CD4-positive, alpha-beta memory T cell (primary cell): ENCODE measurements at places on chromosomes 11 and 22.

GRCh38 chr22:23784215-23784732 is 2.5 kb upstream of the SMARCB1 start:
- DNase-seq, result no peak

GRCh38 chr11:59358020-59358419 is 675 bp upstream of the OR5AN1 start:
- no peak for DNase-seq

DNA sequence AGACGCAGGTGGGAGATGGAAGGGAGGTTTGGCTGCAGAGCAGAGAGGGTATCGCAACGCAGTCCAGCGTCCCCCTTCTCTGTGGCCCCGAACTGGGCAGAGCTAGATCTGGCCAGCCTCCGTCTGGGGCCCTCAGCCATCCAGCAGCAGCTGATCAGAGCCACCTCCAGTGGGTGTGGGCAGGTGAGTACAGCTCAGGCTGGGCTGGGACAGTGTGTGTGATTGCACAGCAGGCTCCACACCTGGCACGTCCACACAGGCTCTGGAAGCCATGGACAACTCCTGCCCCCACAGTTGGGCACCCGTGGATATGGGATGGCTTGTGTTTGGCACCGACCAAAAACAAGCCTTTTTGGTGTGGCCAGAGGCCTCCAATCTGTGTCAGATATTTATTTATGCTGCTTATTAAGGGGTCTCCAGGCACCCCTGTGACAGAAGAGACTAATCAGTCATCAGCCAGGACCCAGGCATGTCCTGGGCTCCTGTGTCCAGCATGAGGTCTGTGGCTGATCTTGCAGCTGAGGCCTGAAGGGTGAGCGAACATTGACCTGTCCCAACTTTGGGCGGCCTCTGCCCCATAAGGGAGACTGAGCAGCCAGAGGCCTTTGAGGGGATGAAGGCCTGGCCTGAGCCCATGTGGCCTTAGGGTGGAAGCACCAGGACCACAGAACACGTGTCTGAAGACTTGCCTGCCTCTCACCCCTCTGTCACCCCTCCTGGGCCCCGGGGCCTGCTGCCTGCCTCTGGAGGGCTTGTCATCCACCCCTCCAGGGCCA is 18.6 kb downstream of the POLR3H start:
- no peak for DNase-seq

- no peak for DNase-seq
Observed at GRCh38 chr11:35907648-35908431, 36.0 kb upstream of the LDLRAD3 start.

DNA sequence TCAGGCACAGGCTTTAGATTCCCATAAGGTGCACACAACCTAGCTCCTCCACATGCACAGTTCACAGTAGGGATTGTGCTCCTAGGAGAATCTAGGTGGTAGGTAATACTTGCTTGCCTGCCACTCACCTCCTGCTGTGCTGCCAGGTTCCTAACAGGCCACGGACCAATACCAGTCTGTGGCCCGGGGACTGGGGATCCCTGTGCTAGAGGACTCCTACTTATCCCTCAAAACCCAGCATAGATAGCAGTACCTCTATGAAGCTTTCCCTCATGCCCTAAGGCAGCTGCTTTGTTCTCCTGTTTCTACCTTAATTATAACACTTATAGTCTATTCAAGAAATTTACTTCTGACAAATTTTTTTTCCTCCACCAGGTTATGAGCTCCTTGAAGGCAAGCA is 36.7 kb downstream of the ARHGAP20 start:
- DNase-seq, result no peak

DNA sequence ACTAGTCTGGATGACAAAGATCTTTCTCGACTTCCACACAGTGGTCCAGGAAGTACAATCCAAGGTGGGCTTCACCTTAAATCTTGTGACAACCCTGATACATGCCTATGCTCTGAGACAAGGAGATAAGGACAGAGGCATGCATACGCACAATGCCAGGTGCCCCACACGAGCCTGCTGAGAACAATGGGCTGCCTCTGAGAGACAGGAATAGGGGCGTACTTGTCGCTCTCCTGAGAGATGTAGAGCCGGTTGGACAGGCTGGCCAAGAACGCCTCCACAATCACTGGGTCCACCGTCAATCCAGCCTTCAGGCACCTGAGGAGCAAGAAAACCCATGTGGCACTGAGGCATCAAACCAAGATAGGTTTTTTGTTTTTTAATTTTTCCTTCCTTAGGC is 25.5 kb downstream of the SERPIND1 start:
- DNase-seq, result no peak

DNA sequence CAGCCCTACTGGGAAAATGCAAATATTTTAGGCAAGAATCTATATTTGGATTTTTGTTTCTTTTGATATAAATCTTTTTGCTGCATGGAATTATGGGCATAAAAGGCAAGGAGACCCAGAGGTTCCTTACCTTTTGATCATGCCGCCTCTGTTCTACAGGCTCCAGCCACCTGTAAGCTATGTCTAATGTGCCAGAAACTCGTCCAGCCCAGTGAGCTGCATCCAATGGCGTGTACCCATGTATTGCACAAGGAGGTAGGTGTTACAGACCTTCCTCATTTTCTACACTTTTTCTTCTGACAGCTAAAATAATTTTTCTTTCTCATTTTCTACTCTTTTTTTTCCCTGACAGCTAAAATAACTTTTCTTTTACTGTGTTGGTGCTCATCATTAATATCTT is 8.2 kb upstream of the BACE1-AS start:
- DNase-seq, result no peak

DNA sequence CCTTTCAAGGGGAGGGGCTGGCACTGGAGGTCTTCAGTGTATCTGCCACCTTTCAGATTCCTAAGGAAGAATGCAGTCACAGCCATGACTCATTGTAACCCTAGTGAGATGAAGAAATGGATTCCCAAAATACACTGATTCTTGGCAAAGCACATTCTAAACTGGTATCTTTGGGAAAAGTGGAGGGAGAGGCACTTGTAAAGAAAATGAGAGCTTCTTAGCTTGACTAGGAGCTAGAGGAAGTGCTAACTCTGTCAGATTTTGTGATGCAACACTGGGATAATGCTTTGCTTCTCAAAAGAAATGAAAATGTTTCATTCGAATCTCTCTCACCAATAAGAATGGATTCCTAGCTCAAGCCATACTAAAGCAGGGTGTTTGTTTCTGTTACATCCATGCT is 14.3 kb downstream of the NRIP3 start:
- DNase-seq, result no peak

- DNase-seq, result no peak
Observed at GRCh38 chr11:43975629-43976028, 33.2 kb downstream of the C11orf96 start.

DNA sequence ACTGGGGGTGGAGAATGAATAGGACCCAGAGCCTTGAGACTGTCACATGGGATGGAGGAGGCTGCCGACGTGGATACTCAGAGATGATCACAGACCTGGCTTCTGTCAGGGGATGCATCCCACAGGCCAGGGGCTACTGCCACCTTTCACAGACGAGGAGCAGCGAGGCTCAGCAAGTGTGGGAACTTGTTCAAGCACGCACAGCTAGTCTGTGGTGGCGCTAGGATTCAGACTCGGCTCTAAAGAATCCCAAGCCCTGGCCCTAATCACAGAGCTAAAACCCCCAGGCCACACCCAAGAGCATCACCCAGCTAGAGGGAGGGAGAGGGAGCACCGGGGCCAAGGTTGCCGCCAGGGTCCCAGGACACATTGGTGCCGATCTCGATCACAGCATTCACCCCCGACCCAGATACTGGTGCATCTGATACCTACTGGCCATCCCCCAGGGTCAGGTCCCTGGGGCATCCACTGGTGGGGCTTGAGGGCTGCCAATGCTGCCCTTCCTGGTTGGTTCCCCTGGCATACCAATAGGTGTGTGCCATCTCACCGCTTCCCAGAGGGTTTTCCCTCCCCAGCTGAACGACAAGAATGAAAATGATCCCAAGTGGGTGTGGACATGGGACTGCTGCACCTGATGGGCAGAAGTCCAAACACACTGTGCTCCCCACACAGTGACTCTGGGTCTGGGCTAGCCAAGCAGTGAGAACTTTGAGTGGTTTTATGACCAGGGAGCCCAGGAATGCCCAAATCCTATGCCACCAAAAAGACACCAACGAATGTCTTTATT is 6.2 kb downstream of the CHST1 start:
- no peak for DNase-seq

DNA sequence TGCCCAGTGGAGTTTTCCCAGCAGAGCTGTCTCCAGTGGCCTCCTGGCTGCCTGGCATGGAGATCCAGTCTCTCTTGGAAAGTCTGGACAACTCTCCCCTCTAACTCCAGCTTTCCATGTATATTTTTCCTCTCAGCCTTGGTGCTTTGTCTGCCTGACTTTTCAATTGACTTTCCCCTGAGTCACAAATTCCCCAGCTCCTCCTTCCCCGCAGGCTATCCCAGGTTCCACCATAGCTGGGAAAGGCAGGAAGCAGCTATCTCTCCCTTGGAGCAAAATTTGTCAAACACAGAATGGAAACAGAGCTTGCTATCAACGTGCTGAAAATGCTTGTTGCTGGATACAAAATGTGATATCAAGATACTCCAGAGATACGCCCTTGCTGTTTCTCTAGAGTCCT is 384.8 kb downstream of the TMEM135 start:
- DNase-seq, result no peak

DNA sequence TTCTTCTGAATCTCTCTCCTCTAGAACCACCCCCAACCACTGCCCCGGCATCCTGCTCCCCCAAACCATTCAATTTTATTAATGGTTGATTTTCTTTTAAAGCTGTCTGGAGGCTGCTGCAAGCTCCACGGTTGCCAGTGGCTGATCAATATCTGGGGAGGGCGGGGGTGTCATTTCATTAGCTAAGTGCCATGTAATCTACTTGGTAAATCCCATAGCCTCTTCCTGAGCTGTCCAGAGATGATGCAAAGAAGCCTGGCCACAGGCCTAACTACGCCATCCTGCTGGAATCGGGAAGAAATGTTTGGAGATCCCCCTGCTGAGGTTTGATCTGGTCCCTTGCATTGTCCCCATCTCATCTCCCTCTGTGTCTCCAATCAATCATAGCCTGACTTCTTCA is 440.1 kb downstream of the MIAT start:
- DNase-seq, result no peak

GRCh38 chr11:30451167-30451566 is 128.3 kb downstream of the ARL14EP start:
- DNase-seq, result no peak

- DNase-seq, result no peak
Observed at GRCh38 chr11:101321222-101321621, 191.6 kb upstream of the PGR start.

GRCh38 chr11:2539371-2540222 is 94.8 kb downstream of the KCNQ1 start:
- no peak for DNase-seq

DNA sequence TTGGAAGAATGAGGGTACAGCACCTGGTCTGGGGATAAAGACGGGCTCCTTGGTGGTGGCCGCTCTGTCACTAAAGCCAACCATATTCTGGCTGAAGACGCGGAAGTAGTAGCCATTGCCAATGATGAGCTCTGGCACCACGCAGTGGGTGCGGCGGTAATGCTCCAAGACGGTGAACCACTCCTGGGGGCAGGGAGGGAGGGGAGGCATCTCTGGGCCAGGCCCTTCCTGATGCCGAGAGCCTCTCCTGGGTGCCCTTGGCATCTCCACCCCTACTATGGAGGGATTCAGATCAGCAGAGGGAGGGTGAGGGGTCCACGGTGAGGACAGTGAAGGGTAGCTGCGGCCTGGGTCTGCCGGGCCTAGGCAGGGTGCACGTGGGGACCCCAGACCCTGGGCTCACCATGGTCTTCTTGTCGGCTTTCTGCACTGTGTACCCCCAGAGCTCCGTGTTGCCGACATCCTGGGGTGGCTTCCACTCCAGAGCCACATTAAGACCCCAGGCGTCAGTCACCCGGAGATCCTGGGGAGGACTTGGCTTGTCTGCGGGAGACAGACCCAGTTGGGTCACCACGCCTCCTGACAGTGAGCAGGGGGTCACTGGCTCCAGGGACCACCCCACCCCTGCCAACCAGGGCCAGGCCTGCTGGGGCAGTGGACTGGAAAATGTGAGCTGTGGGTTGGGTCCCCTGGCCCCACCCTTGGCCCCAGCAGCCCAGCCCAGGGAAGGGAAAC is 19.5 kb downstream of the MYBPC3 start:
- DNase-seq, result no peak

DNA sequence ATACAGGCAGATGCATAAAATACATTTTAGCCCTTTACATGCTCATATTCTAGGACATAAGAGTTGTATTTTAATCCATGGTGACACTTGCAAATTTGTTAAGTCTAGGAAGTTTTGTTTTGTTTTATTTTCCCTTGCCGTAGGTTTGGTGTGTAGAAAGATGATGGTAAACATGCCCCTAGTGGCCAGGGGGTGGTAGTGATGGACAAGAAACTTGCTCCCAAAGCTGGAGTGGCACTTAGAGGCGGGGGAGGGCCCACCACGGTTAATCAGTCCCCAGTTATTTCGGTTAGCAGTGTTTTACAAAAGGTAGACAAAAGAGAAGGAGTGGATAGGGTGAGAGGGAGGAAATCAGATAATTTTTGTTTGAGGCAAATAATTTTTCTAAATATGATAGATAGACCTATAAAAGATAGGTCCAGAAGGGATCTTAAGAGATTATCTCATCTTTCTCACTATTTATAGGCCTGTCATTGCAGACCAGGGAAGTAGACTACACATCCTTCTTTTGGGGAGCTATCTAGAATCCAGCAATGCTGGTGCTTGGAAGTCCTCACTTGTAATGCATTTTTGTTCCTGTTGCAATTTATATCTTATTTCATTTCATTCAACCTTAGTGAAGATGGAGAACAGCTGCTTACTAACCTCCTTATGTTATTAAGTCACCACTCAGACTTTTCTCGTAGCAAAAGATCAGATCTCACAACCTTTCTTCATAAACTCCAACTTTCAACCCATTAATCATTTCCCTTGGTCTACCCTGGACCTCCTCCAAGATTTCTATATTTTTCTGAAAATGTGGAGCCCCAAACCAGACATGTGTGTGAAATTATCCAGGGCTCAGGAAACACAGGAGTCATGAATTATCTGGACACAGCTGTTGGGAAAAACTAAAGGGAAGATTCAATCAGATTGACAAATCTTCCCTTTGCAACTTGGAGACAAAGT is 5.9 kb upstream of the BDNF start:
- no peak for DNase-seq

DNA sequence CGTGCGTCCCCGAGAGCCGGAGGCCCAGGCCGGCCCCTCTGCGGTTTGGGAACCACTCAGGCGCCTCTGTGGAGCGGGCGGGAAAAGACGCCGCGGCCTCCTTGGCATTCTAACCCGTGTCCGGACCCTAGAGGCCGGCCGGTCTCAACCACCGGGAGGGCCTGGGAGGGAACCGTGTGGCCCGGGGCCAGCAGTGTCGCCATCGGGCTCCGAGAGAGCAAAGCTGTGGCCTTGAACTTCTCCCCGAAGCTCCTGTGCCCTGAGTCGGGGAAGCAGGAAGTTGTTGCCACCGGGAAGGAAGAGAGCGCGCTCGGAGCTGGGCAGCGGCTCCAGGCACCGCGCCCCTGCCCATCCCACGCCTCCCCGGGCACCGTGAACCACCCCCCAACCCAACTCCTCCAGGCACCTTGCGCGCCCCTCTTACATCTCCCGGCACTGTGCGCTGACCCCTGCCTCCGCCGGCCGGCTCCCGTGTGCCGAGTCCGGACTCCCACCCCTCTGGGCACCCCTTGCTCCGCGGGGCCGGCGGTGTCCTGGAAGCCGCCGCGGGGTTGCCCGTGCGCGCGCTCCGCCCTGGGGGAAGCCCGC is 80.0 kb upstream of the PPARA start:
- DNase-seq, result no peak

GRCh38 chr11:5288906-5289550 is 12.7 kb downstream of the OR51B4 start:
- DNase-seq, result no peak
